Adrenal gland (tissue), 19 donors: ENCODE measurements at places on chromosomes 7 and 10. TPM values are rescaled to one million over a fixed set of nuclear protein-coding genes. Genes with fewer than 3 reads are reported as not detected.

DNA sequence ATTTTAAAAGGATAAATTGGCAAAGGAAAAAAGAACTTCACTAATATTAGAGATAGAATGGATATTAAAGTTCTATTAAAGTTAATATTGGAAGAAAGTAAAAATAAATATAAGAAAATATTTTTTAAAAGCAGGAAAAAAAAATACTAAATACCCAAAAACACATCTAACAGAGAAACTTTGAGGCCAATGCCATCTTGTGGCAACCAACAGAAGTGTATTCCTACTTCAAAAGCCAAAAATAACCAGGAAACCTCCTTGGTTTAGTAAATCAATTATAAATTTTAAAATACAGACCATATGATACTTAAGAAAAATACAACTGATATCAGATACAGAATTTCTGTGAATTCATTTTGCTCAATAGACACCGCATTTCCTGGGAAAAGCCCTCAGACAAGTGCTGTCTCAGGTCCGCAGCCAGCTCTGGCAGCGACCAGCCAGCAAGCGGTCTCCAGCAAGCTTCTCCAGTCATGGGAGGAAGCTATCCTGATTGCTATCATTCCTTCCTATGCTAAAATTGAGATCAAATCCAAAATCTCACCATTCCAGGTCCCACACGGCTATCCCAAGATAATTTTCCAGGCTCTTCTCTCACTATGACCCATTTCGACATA lies 65.3 kb downstream of the LMBR1 start:
- no peak for DNase-seq

DNA sequence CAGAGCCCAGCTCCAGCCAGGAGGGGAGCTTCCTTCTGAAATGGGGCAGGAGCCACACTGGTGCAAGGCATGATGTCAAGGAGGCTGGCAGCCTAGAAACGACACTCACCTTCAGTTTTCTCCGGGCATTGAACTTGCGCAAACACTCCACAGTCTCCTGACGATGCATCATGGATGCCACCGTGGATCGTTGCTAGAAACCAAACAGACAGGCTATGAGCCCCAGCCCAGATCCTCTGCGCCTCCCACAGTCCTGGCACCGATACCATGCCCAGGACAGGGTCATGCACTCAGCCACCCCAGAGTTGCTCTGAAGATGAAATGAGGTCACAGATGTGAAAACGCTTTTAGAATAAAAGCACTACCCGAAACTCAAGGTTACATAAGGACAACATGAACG lies 31.0 kb upstream of the NDST2 start:
- DNase-seq, result no peak

Gene ABCA13
- polyA plus RNA-seq, result 0.04 TPM

GRCh38 chr7:130385600-130386066 lies 5.3 kb downstream of the CPA1 start:
- no peak for DNase-seq

DNA sequence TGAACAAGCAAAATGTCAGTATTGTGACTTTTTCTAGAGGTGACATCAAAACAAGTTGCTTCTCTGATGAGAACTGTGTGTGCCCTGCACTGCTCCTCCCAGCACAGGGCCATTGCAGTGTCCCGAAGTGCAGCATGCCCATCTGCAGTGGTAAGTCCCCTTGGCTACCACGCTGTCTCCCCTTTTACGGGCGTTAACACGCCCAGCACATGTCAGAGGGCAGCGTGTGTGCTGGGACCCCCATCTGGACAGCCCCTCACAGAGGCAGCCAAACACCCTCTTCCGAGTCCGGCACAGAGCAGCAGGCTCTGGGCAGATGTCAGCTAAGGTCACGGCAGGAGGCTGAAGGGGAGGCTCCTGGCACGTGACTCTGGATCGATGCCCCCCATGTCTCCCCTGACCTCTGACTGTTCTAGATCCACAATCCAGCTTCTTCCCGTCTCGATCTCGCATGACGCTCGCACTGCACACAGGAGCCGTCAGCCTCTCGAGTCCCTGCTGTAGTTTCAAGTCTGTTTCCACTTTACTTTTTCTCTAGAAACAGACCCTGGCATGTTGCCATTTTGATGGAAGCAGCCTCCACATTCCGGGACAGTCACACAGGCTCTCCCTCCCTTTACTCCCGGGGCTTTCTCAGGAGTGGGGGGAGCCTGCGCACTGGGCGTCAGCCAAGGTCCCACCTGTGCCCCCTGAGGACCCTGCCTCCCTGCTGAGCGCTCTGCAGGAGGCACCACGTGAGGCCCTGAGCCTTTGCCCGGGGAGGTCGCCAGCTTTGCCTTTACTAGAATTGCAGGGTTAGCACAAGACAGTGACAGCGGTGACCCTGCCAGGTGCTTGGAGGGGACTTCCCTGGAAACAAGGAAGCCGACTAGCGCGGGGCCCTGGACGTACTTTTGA lies 133.8 kb downstream of the TCERG1L start:
- DNase-seq, result no peak

GRCh38 chr10:80139265-80139664 lies 6.7 kb downstream of the PLAC9 start:
- no peak for DNase-seq

DNA sequence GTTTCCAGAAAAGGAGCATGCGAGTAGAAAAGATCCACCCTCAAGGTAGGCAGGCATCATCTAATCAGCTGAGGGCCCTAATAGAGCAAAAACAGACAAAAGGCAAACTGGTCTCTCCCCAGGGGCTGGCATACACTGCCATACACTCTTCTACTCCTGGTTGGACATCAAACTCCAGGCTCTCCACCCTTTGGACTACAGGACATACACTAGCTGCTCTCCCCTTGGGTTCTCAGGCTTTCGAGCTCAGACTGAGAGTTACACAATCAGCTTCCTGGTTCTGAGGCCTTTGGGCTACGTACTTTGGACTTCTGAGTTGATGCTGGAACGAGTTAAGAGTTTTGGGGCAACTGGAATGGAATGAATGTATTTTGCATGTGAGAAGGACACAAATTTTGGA lies 50.9 kb upstream of the TM9SF3 start:
- DNase-seq, result no peak

Gene SKIDA1
- polyA plus RNA-seq, result 2.3 TPM

GRCh38 chr10:122656741-122657140 lies 42.9 kb downstream of the C10orf120 start:
- DNase-seq, result no peak

- DNase-seq, result no peak
Measured at GRCh38 chr7:129780974-129781927, 169.7 kb downstream of the NRF1 start.

DNA sequence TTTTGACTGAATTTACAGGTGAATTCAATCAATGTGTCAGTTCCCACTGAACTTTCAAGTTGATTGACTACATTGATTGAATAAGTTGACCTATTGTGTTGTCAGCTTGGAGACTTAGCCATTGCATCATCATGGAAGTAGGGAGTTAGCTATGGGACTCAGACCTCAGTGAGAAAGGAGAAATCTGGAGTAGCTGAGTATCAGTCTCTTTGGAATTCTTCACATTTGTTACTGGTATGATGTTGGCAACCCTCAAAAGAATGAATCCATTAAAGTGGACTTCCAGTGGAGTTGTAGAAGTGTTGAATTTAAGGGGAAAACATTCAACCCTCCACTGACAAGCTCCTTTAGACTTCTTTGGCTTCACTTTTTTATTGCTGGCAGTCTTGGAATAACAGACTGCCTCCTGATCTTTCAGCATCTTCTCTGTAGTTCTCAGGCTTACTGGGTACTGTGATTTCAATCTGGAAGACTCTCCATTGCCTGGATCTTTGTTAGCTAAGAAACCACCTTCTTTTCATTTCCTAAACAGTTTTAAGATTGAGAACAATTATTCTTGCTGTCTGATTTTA lies 160.3 kb upstream of the NRP1 start:
- DNase-seq, result no peak

DNA sequence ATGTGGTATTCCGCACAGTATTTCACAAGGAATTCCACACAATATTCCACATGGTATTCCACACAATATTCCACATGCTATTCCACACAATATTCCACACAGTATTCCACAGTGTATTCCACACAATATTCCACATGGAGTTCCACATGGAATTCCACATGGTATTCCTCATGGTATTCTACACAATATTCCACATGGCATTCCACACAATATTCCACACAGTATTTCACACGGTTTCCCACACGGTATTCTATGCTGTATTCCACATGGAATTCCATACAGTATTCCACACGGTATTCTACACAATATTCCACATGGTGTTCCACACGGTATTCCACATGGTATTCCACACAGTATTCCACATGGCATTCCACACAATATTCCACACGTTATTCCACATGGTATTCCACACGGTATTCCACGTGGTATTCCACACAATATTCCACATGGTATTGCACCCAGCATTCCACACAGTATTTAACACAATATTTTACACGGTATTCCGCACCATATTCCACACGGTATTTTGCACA lies 137.3 kb upstream of the CHST15 start:
- DNase-seq, result no peak

- DNase-seq, result no peak
Measured at GRCh38 chr10:31761156-31761555, 167.5 kb downstream of the ARHGAP12 start.

DNA sequence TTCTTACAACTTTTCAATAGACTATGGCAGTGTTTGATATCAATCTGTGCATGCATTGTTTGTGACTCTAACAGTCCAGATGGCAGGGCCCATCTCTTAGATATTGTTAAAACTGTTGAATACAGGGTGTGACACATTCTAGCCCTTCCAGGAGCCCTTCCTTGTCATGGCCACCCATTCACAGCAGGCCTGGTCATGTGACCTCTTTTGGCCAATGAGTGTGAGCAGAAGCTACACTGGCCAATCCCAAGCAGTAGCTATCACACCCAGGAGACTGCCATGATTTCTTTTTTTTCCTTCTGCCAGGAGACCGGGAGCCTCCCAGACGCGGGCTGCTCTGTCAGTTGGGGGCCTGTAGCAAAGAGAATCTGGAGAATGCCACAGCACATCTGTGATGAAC lies 655.4 kb upstream of the MKI67 start:
- DNase-seq, result no peak

Gene MMP21
- polyA plus RNA-seq, result not detected

- no peak for DNase-seq
Measured at GRCh38 chr10:117204316-117204715, 7.0 kb downstream of the KCNK18 start.

GRCh38 chr7:30968294-30968693 lies 4.5 kb downstream of the GHRHR start:
- DNase-seq, result no peak

- no peak for DNase-seq
Measured at GRCh38 chr10:85060944-85061343, 732.6 kb downstream of the CCSER2 start.

DNA sequence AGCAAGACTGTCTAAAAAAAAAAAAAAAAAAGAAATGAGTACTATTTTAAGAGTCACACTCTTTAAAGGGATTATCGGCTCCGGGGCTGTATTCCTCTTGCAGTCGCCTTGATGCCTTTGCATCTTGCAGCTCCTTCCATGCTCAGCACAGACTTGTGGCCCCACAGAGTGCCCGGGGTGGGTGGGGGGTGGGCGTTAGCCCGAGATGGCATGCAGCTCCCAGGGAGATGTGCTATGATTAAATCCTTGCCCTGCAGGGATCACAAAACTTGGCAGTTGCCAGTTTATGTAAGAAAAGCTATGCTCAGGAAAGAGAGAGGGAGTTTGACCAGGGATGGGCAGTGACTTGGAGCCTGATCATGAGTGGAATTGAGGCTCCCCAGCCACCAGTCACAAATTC lies 81.9 kb downstream of the CCDC3 start:
- DNase-seq, result peak; percentile 10

DNA sequence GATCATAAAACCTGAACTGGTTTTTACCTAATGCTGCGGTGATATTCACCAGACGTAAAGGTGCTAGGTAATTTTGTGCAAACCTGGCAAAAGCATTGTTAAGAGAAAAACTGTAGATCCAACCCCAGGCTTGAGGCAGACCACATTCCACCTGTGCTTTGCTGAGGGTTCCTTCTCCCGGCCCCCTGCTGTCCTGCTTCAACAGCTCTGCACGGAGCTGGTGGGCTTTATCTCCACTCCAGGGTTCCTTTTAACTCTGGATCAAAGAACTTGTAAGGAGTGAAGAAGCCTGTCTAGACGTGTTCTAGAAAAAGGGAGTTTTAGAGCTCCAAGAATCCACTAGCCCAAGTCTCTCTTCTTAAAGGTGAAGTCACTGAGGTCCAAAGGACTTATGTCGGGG lies 87.5 kb upstream of the NMT2 start:
- DNase-seq, result no peak

- no peak for DNase-seq
Measured at GRCh38 chr7:92769394-92769699, 67.0 kb downstream of the CDK6 start.

DNA sequence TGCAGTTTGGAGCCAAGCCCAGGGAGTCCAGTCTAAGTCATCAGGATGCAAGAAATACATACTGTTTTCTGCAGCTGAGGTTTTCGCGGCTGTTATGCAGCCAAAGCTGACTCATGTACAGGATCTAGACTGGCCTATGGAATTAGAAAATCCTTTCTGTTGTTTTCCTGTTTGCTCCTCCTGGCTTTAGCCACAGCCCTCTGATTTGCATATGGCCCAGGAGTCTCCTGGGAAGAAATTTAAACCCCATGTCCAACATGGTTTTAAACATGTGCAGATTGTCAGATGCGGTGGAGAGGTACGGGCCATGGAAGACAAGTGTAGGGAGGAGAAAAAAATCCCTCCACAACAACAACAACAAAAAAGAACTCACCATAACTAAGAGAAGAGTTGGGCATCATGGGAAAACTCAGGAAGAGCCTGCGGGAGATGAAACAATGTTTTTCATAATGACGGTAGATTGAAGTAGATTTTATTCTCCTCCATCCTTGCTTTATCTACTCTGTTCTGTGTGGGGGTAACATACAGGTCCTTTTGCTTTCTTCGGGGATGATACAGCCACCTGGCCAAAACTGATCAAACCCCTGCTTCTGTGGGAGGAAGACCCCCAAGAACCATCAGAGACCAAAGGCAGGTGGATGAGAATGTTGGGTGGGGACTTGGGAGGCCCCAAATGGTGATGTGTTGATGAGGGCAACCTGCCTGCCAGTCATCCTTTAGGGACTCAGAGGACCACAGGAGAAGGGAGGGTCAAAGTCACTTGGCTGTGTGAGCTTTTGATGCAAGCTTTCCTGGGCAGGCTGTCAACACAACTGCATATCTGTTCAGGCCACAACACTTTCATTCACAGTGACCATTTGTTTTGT lies 29.8 kb upstream of the GNA12 start:
- no peak for DNase-seq

GRCh38 chr10:16643502-16643901 lies 121.8 kb upstream of the C1QL3 start:
- no peak for DNase-seq

DNA sequence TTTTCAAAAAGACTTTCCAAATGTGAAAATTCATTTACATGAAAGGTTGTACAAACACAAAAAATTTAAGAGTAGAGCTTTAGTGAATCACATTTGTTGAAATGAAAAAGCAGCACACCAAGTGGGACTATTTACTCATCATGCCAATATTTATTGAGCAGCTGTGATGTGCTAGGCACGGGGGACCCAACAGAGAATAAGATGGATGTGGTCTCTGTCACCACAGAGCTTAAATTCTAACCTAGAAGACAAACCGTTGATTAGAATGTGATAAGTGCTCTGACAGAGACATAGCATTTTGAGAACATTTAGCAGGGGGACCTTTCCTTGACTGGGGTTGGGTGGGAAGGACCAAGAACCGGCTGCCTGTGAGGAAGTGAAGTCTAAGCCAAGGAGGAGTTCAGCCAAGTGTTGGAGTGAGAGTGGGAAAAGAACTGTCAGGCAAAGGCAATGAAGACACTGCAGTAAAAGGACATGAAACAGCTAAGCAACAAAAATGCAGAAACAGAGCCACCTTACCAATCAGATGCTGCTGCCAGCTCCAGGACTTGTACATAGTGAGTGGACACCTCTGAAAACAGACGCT lies 19.1 kb downstream of the ADAM12 start:
- no peak for DNase-seq

- no peak for DNase-seq
Measured at GRCh38 chr10:133123746-133124356, 36.1 kb downstream of the ADGRA1 start.
